ENCODE measurements at places on chromosomes 1 and 21.
A peak's percentile ranks its signal among the peaks of the same experiment; 100 is the strongest.

- DNase-seq: no peak
These were observed 68.7 kb upstream of the FAM3B start for GRCh38 chr21:41247561-41248545.

- DNase-seq: no peak
These were observed 12.6 kb downstream of the CDKN2C start for GRCh38 chr1:50982611-50983010.

GRCh38 chr1:7379441-7379971, 391.6 kb upstream of the VAMP3 start:
- peak; percentile 34 for DNase-seq

DNA sequence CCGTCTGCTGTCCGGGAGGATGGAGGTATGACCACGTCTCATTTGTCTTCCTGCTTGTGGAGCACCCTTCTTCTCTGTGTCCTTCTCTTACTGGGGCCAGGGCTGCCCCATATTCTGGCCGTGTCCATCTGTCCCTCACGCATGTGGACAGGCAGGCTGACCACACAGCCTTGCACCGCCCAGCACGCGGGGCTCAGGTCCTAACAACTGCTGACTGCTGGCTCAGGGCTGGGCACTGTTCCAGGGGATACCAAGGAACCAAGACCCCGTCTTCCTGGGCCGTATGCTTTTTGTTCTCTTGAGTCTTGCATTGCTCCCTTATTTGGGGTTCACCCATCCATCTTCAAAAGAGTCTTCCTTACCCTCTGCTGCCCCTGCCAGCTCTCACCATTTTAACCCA, 17.5 kb upstream of the SPSB1 start:
- DNase-seq: no peak

DNA sequence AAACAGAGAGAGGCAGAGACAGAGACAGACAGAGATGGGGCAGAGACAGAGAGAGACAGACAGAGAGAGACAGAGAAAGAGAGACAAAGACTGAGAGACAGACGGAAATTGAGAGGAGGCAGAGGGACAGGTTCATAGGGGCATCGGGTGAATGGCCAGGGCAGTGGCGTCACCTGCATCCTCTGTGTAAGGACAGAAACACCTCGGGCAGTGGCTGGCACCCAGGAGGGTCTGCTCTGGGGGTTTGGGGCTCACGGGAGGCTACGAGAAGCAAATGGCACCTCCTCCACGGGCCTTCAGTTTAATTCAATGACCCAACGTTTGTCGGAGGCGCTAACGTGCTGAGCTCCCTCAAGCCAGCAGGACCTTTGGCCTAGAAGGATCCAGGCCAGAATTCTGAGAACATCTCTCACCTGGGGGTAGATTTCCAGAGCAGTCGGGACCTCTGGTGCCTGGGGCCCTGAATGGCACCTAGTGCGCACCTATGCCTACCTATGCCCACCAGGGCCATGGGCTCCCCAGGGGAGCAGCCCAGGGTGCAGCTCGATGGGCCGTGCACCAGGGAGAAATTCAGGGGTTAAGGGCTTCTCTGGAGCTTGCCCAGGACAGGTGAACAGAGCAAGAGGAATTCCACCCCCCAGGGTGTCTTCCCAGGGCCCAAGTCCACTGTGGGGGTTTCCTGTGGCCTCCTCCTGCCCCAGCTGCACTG, 20.6 kb upstream of the PTTG1IP start:
- DNase-seq: no peak

GRCh38 chr1:108808438-108808837, 48.5 kb downstream of the AKNAD1 start:
- no peak for DNase-seq

DNA sequence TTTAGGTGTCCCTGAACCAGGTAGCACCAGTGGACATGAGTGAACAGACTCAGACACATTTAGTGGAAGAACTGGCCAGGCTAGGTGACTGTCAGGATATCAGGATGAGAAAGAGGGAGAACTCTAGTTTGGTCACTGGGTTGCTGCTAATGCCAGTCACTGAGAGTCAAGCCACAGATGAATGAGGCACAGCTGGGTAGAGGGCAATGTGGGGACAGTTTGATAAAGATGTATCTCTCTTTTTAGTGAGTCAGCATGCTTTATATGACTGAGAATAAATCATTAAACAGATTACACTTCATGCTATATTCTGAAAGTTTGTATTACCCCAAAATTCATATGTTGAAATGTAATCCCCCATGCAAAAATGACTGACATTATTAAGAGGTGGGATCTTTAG, 87.1 kb downstream of the SELENOF start:
- DNase-seq: no peak

DNA sequence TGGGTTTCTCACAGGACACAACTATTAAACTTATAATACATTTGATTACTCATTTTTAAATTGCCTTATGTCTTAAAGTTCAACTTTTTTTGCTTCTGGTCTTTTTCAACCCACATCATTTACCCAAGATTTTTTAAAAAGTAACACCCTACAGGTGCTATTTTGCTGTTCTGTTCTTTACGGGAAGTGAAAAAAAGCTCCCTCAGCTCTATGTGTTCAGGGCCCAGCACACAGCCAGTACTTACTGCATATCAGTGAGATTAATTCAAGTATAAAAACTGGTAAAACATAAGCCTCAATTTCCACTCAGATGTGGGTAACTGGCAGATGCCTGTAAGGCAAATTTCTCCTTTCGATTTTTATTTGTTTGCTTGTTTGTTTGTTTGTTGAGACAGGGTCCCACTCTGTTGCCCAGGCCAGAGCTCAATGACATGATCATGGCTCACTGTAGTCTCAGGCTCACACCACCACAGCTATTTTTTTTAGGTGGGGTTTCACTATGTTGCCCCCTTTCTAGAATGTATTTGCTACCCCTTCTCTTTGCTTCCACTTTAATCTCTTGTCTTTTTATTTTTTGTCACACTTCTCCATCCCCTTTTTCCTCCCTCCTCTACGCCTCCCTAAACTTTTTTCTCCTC, 20.3 kb downstream of the RNASEL start:
- no peak for DNase-seq

- no peak for DNase-seq
These were observed 77.0 kb downstream of the C21orf91 start for GRCh38 chr21:17742181-17742580.

- no peak for DNase-seq
These were observed 8.3 kb downstream of the ACTL8 start for GRCh38 chr1:17763417-17763816.

- DNase-seq: peak; percentile 74
These were observed 789 bp upstream of the PTPN14 start for GRCh38 chr1:214552174-214552608.

DNA sequence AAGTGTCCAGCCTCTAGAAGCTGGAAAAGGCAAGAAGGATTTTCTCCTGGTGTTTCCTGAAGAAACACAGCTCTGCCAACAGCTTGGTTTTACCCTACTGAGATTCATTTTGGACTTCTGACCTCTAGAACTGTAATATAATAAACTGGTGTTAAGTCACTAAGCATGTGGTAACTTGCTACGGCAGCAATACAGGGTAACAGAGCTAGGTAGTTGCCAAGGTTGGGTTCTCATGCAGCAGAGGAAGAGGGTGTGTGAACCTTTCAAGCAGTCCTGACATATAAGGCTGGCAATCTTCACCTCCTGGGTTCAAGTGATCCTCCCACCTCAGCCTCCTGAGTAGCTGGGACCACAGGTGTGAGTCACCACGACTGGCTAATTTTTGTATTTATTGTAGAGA, 36.0 kb downstream of the GNG4 start:
- no peak for DNase-seq

GRCh38 chr1:26293911-26294463, 12.4 kb downstream of the UBXN11 start:
- DNase-seq: no peak

- no peak for DNase-seq
These were observed 19.4 kb downstream of the VPS13D start for GRCh38 chr1:12249181-12249580.

DNA sequence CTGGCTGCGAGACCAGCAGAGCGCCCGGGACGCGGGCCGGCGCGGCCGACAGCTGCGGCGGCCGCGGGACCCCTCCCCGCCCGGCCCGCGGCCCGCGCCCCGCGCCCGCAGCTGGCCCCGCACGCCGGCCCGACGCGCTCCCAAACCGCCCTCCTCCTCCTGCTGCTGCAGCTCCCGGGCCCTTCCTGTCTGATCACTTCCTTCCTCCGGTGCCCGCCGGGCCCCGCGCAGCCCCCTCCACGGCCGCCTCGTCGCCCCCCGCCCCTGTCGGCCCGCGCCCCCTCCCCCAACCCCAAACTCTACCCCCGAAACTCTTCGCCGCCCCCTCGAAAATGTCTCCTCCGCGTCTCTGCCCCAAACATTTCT, 594 bp downstream of the LUZP1 start:
- peak; percentile 51 for DNase-seq

- DNase-seq: no peak
These were observed 376.3 kb upstream of the PRMT6 start for GRCh38 chr1:106680216-106680615.

- DNase-seq: no peak
These were observed 210.6 kb downstream of the KIF26B start for GRCh38 chr1:245365095-245366020.

- DNase-seq: no peak
These were observed 8.6 kb downstream of the COL6A1 start for GRCh38 chr21:45990049-45990711.

DNA sequence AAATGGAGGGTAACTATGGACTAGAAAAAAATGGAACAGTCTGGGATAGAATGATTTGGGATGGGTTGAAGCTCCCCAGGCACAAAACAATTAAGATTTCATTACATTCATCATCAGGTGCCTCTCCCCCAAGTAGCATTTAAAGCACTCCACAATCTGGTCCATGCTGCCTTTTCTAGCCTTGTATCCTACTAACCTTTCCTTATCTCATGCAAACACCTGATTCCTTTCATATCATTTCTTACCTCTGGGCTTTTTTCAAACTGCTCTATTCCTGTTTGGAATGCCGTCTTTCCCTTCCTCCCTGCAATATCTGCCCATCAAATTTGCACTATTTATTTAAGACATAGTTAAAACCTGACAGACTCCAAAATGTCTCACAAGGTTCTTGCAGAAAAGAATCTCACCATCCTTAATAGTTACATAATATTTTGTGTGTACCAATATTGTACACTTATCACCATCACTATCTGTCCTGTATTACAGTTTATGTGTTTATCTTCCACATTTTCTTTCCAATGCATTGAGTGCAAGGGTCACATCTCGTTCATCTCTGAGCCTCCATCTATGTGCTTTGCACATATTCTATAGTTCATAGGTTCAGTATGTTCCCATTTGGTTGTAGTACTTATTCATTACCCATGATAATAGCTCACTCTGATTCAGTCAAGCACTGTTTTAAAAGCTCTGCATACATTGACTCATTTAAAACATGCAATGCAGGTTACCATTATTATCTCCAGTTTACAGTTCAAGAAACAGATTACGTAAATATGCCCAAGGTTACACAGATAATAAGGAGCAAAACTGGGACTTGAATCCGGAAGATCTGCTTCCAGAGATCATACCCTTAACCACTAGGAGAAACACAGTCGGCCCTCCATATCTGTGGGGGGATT, 16.1 kb upstream of the SHCBP1L start:
- no peak for DNase-seq

GRCh38 chr1:44536357-44537209, 131.5 kb downstream of the RNF220 start:
- no peak for DNase-seq

- no peak for DNase-seq
These were observed 6.8 kb upstream of the TADA1 start for GRCh38 chr1:166882893-166883292.

GRCh38 chr1:212637902-212638301, 29.3 kb downstream of the ATF3 start:
- peak; percentile 22 for DNase-seq

DNA sequence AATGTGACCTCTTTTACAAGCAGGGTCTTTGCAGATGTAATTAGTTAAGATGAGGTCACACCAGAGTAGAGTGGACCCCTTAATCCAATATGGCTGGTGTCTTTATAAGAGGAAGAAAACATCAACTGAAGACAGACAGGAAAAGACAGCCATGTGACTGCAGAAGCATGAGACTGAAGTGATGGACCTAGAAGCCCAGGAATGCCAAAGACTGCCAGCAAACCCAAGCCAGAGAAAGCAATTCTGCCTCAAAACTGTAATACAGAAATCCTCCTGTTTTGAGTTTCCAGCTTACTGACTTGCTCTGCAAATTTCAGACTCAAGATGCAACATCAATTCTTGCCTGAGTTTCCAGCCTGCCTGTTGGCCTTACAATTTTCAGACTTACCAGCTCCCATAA, 17.3 kb downstream of the ENAH start:
- DNase-seq: no peak

DNA sequence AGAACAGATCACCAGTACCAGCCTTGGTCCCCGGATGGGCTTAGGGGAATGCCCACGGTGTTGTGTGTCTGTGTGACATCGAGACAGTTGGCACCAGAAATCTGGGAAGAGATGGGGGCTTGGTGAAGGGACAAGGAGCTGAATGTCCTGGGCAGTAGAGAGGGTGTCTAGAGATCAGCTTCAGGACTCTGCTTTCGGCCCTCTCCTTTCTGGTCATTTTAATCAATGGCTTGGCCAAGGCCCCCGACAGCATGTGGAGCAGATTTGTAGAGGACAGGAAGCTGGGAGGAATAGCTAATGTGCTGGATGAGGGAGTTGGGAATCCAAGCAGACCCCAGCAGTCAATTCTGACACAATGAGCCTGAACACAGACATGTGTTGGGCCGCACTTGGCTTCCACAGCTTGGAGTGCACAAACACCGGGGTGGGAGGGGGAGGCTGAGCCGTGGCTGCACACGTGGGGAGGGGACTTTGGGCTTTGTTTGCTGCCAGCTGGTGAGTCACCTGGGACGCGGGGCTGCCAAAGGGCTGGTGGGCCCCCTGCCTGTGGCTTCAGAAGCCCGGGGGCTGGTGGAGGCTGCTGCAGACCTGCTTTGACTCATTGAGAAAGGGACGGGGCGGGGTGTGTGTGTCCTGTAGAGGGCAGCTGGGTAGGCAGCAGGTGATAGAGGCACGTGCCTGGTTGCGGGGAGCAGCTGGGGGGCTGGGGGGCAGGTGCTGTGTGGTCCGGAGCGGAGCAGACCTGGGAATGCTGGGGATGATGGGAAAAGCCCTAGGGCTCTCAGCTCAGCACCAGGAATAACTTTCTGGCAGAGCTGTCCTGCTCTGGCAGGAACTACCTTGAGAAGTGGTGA, 20.9 kb downstream of the SLC1A7 start:
- no peak for DNase-seq

- DNase-seq: no peak
These were observed 176.7 kb downstream of the CAMTA1 start for GRCh38 chr1:6961905-6962477.

All from HCEC 1CT (cell line).